Stimulated activated CD4-positive, alpha-beta T cell treated with anti-CD3 and anti-CD28 coated beads, Interleukin-1b, Interleukin-23, amount 100 ng/mL, for 1 hour (primary cell): ENCODE measurements at places on chromosomes 6 and 20.

DNA sequence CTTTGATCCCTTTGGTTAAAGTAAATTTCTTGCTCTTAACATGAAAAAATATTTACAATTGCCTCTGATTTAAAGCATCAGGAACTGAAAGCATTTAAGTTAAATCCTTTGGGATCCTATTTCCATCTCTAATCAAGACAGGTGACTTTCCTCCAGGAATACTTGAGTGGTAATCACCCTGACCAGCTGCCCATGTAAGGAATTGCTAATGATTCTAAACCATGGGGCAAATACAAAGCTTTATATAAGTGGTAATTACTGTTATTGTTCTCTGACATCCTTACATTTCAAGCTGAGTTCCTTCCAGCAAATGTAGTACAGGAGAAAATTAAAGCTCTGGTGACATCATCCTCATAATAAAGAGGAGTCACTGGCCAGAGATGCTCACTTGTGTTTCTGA, 100.6 kb downstream of the CRYBG1 start:
- DNase-seq, result no peak

DNA sequence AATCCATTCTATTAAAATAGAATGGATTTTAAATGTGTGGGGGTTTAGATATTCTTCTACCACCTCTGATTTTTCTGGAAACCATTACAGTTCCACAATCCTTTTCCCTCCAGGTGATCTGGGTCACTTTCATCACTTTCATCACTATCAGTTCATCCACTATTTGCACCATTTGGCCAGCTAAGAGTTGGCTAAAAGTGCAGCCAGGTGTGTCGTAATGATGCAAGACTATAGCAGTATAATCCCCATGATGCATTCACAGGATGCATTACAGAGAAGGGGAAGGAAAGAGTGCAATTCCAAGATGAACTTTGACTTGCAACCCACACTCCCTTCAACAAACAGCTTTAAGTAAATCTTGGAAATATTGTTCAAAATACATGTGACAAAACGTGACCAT, 4.9 kb downstream of the FUCA2 start:
- no peak for DNase-seq

DNA sequence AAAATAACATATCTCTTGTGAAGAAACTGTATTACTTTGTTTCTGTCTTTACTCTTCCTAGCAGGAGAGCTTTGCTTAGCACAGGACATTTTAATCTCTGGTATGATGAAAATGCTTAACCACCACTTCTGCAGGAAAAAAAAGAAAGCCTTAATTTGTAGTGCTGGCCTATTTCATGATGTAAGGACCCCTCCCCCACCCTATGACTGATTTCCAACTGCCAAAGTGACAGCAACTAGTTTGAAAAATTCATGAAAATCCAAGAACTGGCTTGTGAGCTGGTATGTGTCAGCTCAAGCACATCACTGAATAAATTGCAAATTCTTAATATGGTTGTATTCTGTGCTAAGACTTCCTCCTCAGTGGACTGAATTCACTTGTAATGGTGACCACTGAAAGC, 125.3 kb downstream of the REV3L start:
- no peak for DNase-seq

DNA sequence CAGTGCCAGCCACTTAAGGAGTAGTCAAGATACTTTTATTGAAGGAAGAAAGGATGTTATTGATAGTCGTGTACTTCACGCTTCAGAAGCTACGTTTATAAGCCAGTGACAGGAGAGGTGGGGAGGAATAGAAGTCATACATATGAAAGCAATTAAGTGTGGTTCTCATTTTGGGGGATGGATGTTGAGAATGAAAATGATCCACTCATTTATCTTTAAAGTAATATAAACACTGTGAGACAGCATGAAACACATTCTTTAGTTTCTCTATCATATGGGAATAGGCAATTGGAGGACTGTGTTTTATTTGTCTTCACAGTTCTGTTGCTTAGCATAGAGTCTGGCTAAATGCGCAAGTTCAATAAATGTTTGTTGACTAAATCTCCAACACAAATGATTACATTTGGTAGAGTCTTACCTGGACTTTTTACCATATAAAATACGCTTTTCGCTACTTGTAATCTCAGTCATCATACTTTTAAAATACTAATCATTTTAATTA, 35.2 kb downstream of the AK9 start:
- no peak for DNase-seq

- DNase-seq, result no peak
Measured at GRCh38 chr6:99739526-99739925, 132.9 kb downstream of the PRDM13 start.

DNA sequence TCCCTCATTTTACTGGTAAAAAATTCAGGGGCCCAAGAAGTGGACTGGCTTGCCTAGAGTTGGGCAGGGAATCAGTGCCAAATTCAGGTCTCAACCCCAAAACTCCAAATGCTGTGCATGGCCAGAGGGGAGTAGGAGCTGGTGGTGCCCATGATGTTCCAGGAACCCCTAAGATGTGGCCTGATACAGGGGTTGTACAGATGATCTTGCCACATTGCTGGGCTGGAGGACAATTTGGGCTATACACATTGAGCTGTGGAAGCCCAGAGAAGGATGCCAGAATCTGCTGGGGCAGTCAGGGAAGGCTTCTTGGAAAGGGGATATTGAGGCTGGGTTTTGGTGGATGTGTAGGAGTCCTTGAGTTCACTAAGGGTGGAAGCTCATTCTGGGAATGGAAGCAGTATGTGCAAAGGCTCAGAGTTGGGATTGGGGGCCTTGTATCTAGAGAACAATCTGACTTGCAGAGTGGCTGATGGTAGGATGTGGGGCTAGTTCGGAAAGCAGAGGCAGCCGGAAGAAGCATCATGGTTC, 38.0 kb upstream of the APCDD1L start:
- DNase-seq, result no peak

GRCh38 chr20:199996-200395, 10.5 kb upstream of the DEFB128 start:
- DNase-seq, result no peak

DNA sequence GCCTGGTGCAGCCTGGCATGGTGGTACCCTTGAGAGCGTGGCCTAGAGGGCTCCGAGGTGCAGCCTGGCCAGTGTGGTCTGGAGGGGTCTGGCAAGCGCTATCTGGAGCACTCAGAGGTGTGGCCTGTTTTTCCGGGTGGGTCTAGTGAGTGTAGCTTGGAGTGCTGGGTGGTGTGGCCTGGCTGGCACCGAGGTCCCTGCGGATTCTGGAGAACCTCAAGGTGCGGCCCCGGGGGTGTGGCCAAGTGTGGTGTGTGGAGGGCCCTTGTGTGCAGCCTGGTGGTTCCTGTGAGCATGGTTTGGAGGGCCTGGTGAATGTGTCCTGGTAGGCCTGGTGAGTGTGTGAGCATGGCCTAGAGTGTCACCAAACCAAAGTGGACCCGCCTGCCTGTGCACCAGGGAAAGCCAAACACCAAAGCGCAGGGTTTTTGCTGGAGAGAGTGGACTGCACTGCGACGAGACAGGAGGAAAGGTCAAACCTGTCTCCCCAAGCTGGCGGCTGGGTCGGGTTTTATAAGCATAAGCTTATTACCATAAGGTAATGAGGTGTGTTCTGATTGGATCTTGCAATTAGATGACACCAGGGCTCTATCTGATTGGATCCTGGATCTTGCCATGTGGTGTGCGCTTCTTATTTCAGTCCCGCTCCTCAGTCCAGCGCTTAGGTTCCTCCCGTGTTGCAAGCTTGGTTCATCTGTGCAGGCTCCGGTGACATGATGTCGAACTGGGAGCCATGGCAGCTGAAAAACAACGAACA, 35.7 kb downstream of the IGF2R start:
- DNase-seq, result no peak

- DNase-seq, result no peak
Measured at GRCh38 chr6:142334294-142334693, 32.5 kb downstream of the ADGRG6 start.

- DNase-seq, result no peak
Measured at GRCh38 chr6:101777646-101778045, 384.1 kb downstream of the GRIK2 start.

DNA sequence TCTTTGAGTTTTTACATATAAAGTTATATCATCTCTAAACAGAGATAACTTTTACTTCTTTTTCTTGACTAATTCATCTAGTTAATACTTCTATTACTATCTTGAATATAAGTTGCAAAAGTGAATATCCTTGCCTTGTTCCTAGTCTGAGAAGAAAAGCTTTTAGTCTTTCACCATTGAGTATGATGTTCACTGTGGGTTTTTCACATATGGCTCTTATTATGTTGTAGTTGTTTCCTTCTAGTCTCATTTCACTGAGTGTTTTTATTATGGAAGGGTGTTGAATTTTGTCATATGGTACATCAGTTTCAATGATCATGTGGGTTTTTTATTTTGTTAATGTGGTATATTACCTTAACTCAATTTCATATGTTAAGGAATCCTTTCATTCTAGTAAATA, 488.3 kb downstream of the COL12A1 start:
- DNase-seq, result no peak

- no peak for DNase-seq
Measured at GRCh38 chr6:33952016-33952415, 148.2 kb upstream of the MLN start.

DNA sequence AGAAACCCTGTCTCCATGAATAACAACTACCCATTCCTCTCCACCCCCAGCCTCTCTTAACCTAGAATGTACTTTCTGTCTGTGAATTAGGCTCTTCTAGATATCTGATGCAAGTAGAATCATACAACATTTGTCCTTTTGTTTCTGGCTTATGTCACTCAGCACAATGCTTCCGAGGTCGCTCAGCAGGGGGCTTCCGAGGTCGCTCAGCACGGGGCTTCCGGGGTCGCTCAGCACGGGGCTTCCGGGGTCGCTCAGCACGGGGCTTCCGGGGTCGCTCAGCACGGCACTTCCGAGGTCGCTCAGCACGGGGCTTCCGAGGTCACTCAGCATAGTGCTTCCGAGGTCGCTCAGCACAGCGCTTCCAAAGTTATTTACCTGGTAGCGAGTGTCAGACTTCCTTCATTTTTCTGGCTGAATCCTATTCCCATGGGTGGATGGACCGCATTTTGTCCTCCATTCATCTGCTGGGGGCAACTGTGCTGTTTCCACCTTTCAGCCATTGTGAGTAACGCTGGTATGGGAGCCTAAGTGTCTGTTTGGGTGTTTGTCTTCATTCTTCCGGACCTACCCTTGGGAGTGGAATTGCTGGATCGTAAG, 31.0 kb upstream of the BHLHE23 start:
- DNase-seq, result no peak

GRCh38 chr6:113493991-113494390, 363.2 kb upstream of the MARCKS start:
- DNase-seq, result no peak
